OCI-LY7 (cell line): ENCODE measurements at places on chromosomes 16 and 17.

DNA sequence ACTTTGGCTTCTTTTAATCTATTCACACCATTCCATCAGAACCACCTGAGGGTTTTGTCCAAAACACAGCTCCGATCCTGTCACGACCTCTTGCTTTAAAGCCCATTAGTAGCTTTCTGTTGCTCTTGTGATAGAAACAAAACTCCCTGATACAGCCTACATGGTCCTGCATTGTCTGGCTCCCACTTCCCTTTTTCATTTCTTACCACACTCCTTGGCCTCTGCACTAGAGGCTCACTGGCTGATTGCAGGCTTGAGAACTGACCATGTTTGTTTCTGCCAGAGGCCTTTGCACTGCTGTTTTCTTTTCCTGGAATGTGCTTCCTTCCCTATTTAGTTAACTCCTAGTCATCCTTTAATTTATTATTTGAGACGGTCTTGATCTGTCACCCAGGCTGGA lies 23.7 kb downstream of the IST1 start:
- DNase-seq = no peak

GRCh38 chr16:66834746-66835145 lies 4.0 kb upstream of the NAE1 start:
- no peak for DNase-seq

GRCh38 chr17:45895304-45895968 lies 1.1 kb downstream of the MAPT start:
- DNase-seq = no peak

DNA sequence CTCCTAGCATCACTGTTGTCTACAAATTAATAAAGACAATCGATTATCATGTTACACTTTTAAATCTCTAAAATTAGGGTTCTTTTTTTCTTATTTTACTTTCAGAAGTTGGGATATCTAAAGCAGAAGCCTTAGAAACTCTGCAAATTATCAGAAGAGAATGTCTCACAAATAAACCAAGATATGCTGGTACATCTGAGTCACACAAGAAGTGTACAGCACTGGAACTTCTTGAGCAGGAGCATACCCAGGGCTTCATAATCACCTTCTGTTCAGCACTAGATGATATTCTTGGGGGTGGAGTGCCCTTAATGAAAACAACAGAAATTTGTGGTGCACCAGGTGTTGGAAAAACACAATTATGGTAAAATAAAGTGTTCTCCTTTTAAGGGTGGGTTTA lies 2.4 kb downstream of the RAD51C start:
- DNase-seq = no peak

- DNase-seq = no peak
Observed at GRCh38 chr17:30555942-30556341, 78.7 kb downstream of the GOSR1 start.
